Muscle of arm (tissue), 14 donors: ENCODE measurements at places on chromosomes 2 and 18. TPM values are rescaled to one million over a fixed set of nuclear protein-coding genes. Genes with fewer than 3 reads are reported as not detected.

GRCh38 chr18:73884868-73885267 lies 262.8 kb downstream of the FBXO15 start:
- DNase-seq, result no peak

DNA sequence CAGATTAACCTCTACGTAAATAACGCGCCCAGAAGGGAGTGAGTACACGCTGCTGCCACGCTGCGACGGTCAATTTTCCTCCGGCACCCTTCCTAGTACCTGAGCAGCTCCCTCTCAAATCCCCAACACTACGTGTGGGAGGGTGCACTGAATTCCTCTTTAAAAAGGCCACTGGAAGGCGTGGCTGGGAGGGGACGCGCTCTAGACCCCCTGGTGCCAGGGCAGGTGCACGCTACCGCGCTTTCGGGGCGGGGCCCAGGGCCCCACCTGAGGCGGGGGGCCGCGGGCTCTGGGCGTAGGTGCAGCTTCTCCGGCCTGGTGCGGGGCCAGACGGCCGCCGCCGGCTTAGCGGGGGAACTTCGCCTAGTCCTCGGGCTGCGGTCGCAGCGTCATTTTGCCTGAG lies 668 bp upstream of the ANKRD12 start:
- DNase-seq, result peak; percentile 14

DNA sequence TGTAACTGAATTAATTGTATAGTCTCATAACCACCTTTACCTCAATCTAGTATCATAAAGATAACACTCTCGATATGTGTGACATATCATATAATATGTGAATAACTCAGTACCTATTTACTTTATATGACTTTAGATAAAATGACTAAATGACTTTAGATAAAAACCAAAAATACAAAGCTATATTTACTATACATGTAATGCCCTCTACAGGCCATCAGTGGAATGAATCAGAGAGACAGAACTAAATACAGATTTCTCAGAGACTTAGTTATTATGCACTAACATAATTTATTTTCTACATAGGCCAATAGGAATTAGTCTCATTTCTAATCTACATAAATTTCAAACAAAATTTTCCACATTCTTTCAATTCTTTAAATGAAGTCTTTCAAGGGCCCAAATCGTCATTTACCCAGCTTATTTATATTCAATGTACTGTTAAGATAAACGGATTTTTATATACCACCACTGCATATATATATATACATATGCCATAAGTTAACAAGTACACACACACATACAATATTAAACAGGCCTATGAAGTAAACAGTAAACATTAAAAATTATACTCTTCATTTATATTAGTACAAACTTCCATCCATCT lies 219.9 kb downstream of the EXOC6B start:
- DNase-seq, result no peak

- DNase-seq, result no peak
Measured at GRCh38 chr2:44777036-44777435, 164.5 kb upstream of the SIX3 start.

DNA sequence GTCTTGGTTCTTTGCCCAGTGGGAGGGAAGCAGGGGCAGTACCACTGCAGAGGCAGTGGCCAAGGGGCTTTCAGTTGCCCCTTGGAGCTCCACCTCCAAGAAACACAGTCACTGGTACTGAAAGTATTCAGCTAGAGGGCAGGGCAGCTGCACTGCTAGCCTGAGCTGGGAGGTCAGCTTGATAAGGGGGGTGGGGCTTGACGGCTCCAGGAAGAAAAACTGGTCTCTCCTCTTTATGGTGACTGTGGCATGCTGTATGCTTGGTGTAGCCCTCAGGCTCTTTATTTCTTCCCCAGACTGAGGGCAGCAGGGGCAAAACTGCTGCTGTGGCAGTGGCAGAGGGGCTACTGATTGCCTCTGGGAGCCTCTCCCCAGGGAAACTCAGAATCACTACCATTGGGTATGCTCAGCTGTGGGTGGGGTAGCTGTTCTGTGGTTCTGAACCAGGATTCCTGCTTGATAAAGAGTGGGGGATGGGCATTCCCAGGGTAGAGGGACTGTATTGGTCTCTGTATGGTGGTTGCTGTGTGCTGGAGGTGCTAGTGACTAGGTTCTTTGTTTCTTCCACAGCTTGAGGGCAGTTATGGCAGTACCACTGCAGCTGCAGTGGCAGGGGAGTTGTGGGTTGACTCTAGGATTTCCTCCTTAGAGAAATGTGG lies 134.6 kb upstream of the SCN7A start:
- DNase-seq, result no peak

Gene CNGA3
- polyA plus RNA-seq, result 0.49 TPM

DNA sequence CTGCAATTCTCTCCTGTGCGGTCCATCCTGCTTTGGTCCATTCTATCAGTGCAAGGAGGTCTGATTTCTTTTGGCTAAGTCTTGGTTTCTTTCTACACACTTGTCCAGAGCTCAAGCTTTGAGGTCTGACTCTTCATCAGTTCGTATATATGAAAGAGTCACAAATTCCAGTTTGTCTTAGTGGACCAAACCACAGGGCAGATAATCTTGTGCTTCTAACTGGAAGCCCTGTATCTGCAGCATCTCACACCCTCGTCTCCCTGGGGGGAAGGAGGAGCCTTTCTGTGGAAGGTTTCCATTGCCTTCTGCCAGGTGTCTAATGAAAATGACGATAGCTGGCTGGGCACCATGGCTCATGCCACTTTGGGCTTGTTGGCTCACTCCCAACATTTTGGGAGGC lies 148.5 kb downstream of the SPP2 start:
- no peak for DNase-seq

Gene CROCC2
- polyA plus RNA-seq, result 0.15 TPM

Gene ACTG2
- 4.6 TPM for polyA plus RNA-seq

Gene TANC1
- polyA plus RNA-seq, result 22.1 TPM

- no peak for DNase-seq
Measured at GRCh38 chr18:70672581-70672980, 383.7 kb downstream of the SOCS6 start.
